ENCODE measurements at places on chromosomes 6 and 20.

- no peak for DNase-seq
Measured at GRCh38 chr20:59733351-59733750, 129.0 kb downstream of the PHACTR3 start.

DNA sequence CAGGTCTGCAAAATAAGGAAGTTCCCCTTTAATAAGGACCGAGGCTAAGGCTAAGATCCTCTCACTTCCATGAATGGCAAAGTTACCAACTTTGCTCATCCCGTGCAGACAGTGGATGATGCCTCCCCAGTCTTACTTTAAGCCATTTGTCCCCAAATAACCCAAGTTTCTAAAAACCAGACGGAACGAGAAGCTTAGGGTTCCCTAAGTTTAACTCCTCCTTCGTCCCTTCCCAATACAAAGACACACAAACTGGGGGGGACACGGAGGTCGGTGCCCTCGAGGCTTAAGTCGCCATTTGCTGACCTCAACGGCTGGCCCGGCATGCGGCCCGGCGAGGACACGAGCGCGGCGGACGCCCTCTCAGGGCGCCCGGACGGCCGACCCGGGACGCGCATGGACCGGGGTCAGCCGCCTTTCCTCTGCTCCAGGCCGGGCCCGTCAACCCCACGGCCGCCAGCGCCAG, 527 bp downstream of the FBXO30 start:
- no peak for DNase-seq

GRCh38 chr6:31114541-31114878, at the start of gene PSORS1C1:
Gene PSORS1C1, plus strand, starts transcription at chr6:31114800. Its CDS starts 14,833 bp downstream, at chr6:31129633.
- DNase-seq, result no peak

DNA sequence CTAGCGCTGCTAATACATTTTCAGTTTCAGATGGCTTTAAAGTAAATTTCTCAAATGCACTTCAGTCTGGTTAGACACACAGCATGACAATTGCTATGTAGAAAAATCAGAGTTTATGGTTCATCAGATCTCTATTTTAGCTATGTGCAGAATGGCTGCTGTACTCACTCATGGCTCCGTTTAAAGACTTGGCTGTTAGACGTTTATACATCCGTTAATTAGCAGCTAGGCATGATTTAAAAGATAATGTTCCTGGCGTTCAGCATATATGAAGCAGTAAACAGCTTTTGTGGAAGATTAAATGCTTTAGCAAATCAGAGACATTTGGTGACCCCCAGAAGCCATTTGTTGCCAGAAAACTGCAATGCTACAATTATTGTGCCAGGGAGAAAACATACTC, 350.0 kb upstream of the MANEA start:
- DNase-seq, result no peak

DNA sequence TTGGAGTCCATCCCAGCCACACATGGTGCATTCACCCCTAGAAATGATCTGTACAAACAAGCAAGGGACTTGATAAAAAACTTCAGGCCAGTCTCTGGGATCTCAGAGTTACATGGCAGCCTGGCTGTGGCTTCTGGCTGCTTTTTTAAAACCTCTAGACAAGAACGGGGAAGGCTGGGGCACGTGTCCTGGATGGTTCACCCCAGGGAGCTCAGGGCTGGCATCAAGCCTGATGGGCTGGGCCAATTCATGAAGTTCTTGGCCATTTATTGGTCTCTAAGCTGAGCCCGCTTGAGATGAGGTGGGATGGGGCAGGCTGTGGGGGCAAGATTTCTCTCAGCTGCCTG, 10.4 kb upstream of the ZFAND3 start:
- no peak for DNase-seq

DNA sequence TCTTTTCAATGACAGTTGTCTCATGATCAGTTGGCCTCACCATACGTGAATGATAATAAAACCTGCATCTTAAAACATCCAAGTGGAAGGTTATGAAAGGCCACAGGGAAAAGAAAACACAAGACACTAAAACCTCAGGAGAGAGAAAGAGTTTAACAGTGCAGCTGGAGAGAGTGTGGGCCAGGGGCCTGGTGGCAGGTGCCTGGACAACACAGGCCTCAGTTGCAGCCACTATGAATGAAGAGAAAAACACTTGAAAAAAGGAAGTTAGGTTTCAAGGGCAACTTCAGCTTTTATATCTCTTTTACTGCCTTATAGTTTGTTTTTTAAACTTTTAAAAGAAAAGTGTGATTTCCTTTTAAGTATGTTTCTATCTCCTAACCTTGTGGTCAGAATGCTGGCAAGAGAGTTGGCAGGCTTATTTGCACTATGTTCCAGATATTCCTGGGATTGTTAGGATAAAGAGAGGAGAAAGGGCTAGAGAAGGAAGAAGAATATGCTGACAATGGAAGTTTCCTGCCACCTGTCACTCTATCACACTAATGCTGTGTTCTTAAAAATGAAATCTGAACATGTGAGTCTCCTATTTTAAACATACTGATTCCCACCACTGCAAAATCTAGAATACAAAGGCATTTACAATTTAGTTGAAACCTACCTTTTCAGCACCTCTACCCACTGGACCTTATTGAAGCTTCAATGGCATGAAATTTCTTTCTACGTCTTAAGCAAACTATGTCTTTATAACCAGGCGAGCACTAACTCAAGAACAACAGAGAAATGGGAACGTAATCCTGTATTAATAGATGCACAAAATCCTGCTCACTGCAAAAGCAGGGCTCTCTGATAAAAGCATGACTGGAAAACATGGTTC, 222.4 kb downstream of the CD83 start:
- no peak for DNase-seq

GRCh38 chr6:143953922-143954321, 54.1 kb downstream of the PLAGL1 start:
- DNase-seq, result no peak

Data from NCI-H1930 (cell line).